HS-27A (cell line): ENCODE measurements at places on chromosomes 1 and 21.

DNA sequence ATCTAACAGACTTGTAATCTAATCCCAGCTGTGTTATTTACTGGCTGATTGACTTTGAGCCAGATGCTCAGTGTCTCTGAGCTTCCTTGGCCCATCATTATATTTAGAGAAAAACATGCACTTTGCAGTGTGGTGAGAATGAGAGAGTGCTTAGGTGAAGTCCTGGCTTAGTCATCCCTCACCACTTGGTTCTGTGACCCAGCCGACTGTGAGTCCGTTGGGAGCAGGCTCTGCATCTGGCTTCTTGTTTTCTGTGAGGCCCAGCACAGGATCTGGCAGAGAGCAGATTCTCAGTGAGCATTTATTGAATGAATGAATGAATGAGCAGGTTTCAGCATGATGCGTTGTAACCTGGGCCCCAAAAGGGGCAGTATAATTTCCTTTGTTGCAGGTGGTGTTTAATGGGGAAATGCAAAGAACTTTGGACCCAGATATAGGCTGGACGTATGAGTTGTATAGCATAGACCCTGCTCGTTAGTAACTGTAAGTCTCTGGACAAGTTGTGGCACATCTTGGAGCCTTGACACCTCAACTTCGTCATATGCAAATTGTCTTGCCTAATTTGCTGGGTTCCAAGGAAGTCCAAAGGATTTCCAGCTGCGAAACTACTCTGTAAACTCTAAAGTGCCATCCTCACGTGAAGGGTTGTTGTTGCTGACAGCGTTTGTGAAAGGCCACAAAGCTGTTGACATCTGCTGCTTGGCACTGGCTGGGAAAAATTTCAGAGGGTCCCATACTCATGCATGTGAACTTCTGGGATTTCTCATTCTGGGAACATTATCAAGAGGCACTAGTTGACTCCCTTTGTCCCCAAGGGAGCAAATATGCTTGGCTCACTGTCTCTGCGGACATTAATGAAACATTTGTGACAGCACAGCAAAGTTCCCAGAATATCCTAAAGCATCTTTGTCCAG is 138.8 kb upstream of the USP24 start:
- DNase-seq = no peak

- no peak for DNase-seq
These were observed 91.4 kb upstream of the S1PR1 start for GRCh38 chr1:101145449-101145820.

GRCh38 chr1:111290630-111291029 is at the start of gene CHIA:
Gene CHIA, plus strand, starts transcription at chr1:111290851. Its CDS starts 19,617 bp downstream, at chr1:111310468.
- no peak for DNase-seq

GRCh38 chr21:26236281-26236680 is 65.7 kb upstream of the APP start:
- no peak for DNase-seq
